ENCODE measurements at places on chromosomes 4 and X. TPM values are rescaled to one million over a fixed set of nuclear protein-coding genes. Genes with fewer than 3 reads are reported as not detected.

Gene ERAS
- total RNA-seq = not detected

Gene KANTR
- total RNA-seq = 11.5 TPM

Gene MAGIX
- 16.6 TPM for total RNA-seq

Gene UGT2B7
- total RNA-seq = not detected

Gene BMP3
- total RNA-seq = 0.46 TPM
